ENCODE measurements at places on chromosomes 2 and 18.

- DNase-seq = no peak
These were observed 755.8 kb upstream of the PIK3C3 start for GRCh38 chr18:41199212-41199611.

- DNase-seq = no peak
These were observed 460.4 kb downstream of the STK39 start for GRCh38 chr2:167787021-167787420.

DNA sequence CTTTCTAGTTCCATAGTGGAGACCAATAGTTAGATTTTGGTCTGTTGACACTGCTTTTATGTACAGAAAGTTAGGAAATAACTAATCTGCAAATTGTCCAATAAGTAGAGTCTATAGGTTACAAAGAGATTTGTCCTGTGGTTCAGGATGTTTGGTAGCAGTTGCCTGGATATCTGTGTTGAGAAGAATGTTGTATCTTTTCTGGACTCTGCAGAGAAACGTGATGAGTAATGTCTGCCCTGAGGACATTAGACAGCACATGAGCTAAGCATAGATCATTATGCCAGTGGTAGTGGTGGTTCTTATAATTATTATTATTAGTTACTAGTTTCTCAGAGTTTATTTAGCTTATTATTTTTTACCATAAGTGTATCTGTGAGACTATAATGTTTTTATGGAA is 65.8 kb downstream of the ANKRD62 start:
- no peak for DNase-seq

- peak; percentile 82 for DNase-seq
These were observed 26.2 kb downstream of the CYP27C1 start for GRCh38 chr2:127193967-127194280.

- DNase-seq = peak; percentile 13
These were observed 316 bp downstream of the FKBP7 start for GRCh38 chr2:178478130-178478438.
